ENCODE measurements at places on chromosomes 7 and 10. TPM values are rescaled to one million over a fixed set of nuclear protein-coding genes. Genes with fewer than 3 reads are reported as not detected.

ATAD1 gene
- 32.2 TPM for total RNA-seq

AP3M1 gene
- 27.8 TPM for total RNA-seq

CPN1 gene
- not detected for total RNA-seq

SNCG gene
- total RNA-seq: not detected

COL1A2 gene
- not detected for total RNA-seq

SEMA3C gene
- total RNA-seq: 0.62 TPM

TAC1 gene
- not detected for total RNA-seq

FLNC gene
- total RNA-seq: 0.05 TPM

SPDYE6 gene
- total RNA-seq: not detected
